ENCODE measurements at places on chromosomes 2 and 18.

DNA sequence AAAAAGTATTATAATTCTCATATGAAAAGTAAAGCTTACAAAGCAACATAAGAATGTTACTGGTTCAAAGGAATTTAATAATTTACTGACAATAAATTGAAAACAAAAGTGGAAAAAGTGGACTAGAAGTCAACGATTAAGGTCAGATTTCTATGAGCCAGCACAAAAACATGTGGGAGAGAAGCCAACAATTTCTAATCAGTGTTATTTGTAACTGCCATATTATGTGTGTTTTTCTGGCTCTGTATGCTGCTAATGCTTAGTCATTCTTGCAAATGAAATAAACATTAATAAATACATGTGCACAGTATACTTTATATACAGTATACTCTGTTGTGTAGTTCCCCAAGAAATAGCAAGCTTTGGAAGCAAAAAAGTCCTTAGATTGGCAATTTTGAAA, 301.3 kb upstream of the RGPD4 start:
- no peak for DNase-seq

DNA sequence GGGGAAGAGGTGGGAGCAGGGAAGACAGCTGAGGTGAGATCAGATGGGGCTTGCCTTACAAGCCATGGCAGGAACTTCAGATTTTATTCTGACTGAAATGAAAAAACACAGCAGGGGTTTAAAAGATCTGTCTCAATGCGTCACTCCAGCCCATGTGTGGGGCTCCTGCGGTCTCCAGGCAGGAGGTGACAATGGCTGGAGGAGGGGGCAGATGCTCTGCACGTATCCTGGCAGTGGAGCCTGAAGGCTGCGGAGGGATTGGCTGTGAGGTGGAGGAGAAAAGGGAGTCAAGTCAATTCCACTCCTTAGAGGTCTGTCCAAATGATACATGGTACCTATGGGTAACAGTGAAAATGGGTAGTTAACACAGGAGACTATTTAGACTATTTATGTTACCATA, 40.5 kb upstream of the KIDINS220 start:
- DNase-seq, result no peak

DNA sequence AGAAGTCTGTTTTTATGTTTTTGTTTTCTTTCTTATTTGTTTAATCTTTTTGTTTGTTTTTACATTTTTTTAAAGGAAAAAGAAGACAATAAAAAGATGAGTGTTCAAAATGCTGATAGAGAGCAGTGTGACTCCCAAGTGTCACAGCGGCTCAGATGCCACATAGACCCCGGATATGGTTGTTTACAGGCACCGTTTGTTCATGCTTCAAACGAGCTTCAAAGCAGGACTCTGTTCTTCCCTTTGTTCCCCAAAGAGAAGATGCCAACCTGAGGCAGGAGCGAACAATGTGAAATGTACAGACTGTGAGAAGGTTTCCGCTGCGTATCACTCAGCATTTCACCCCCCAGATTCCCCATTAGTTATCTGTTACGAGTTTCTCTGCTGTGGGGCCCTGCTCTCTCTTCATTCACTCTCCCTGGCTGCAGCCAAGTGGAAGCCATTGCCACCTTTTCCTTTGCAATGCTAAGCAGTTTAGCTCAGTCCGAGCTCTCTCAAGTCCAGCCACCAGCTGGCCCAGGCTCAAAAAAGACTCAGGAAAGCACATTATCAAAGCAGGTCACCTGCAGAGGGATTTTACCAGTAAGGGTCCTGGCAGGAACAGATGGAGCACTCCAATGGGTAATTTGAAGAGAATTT, 36.4 kb upstream of the PHLPP1 start:
- no peak for DNase-seq

DNA sequence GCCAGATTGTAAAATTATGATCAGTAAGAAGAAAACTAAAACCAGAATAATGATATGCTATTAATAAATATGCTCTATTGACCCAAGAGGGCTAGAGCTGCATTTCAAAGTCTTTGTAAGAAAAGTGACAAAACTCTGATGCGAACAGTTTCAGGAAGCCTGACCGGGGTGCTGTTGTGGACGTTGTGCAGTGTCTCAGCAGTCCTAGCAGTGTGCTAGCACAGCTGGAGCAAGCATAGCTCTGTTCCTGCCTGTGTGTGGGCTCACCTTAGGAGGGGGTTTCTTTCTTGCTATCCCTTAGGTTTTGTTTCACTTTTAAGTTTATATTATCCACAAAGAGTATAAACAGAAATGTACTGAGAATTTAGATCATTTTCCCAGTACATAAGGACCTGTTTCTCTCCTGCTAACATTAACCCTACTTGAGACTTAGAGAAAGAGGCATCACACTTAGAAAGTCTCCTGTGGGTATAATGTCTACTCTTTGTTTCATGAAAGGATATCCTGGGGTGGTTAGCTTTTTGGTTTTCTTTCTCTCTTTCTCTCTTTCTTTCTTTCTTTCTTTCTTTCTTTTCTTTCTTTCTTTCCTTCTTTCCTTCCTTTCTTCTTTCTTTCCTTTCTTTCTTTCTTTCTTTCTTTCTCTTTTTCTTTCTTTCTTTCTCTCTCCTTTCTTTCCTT, 124.5 kb downstream of the TMEM182 start:
- DNase-seq, result no peak

DNA sequence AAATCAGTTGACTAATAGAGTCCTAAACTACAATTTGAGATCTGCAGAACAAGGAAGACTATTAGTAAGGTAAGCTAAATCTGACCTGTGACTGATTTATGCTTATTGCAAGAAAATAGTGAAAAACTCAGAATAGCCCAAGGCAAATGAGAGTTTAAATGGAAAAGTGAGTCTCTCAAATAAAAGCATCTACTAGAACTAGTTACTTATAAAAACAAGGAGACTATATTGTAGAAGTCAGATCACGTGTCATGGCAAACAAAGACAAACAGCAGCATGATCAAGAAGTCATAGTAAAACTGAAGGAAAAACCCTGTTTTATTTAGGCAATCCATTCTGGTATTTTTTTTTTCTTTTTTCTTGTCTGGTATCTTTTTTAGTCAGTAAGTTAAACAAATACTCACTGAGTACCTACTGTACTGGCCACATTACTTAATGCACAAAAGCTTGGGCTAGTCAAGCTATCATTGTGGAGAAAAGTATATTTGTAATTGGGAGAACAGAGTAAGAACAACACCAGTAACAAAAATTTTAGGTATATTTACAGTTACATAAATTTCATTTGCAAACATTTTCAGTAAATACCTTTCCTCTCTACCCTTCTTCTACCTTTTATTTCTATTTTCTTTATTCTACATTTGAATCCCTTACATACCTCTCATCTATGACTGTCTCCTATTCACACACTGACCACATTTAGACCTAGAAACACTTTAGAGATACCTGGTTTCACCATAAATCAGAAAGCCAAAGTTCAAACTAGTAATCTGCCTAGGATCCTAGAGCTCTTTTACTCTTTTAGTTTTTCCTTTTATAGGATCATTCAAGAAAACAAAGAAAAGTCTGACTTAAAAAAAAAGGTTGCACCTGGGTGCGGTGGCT, 23.7 kb downstream of the CCDC88A start:
- no peak for DNase-seq

GRCh38 chr18:11268741-11269233, 119.4 kb upstream of the PIEZO2 start:
- peak; percentile 62 for DNase-seq

DNA sequence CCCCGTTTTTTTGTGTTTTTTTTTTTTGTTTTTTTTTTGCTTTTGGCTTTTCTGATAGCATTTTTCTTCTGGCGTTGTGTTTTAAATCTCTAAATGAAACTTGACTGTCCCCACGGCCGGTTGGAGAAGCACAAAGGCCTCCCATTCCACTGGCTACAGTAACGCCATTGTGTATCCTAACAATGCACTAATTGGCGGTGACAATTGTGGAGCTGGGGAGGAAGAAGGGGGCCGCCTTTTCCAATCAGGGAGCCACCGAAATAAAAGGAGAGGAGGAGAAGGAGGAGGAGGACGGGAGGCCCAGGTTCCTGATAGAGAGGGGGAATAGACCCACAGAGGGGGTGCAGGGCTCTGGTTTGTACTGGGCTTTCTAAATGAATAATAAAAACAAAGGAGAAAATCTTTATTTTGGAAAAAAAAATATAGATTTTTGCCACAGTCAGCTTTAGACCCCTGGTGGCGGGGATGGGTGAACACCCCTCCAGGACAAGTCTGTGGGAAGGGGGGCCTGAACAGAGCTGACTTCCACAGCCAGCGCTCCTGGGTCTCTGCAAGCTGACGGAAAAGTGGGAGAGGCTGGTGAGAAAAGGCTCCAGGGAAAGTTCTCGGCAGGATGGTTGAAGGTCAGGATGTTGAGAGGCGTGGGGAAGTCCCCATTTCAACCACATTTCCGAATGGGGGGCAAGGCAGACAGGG, 43.7 kb upstream of the FZD5 start:
- no peak for DNase-seq

DNA sequence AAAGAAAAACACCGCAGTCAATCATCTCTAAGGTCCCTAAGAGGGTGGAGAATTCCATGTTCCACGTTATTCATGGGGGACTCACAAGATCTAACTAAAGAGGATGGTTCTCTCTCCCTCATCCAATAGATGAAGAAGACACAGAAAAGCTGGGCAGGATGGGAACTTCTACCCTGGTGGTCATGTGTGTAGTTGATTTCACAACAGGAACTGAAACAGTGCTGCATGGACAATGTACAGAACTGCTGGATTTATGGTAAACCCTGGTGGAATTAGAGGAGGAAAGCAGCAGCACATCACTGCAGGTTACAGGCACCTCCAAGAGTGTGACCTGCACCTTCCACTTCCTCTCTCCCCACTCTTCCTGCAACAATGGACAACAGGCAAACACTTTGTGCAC, 31.4 kb downstream of the FECH start:
- DNase-seq, result no peak

DNA sequence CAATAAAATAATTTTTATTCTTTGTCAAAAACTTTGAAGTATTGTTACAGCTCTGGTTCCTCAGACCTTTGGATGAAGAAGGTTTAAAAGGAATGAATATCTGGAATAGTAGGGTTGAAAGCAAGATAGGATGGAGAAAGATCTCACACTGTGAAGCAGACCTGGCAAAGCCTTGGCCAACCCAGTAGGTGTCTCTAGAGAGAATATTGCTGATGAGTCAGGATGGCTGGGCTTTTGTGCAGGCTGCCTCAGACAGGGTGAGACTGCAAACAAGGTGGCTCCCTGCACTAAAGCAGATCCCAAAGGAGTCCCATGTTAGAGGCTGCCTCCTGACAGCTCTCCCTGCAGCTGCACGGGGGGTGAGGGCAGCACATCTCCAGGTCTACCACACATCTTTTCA, 226.0 kb upstream of the ITGA4 start:
- DNase-seq, result no peak

DNA sequence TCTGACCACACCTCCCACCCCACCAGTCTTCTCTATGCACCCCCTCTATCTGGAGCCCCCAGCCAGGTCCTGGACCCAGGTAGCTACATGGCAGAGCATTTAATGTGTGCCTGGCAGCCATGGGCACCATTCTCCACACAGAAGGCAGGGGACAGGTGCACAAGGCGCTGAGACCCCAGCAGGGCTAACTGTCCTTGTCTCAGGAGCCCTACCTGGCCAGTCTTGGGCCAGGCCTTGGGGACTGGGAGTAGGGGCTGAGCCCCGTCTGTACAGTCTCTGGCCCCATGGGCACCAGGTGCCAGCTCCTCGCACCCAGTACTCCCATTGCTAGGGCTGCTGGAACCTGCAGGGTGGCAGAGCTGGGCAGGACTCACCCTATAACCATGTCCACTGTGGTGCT, 2.9 kb downstream of the GNLY start:
- no peak for DNase-seq

GRCh38 chr2:240234503-240234951, 94.1 kb upstream of the OTOS start:
- peak; percentile 17 for DNase-seq
